ENCODE measurements at places on chromosomes 1 and 21.

DNA sequence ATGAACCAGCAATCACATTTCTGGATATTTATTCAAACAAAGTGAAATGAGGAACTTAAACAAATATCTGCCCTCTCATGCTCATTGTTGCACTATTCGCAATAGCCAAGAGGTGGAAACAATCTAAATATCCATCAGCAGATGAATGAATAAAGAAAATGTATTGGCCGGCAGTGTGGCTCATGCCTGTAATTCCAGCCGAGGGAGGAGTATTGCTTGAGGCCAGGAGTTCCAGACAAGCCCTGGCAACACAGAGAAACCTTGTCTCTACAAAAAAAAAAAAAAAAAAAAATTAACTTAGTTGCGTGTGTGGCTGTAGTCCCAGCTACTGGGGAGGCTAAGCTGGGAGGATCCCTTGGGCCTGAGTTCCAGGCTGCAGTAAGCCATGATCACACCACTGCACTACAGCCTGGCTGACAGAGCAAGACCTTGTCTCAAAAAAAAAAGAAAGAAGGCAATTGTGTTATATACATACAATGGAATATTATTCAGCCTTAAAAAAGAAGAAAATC lies 191.4 kb downstream of the AKT3 start:
- no peak for DNase-seq

DNA sequence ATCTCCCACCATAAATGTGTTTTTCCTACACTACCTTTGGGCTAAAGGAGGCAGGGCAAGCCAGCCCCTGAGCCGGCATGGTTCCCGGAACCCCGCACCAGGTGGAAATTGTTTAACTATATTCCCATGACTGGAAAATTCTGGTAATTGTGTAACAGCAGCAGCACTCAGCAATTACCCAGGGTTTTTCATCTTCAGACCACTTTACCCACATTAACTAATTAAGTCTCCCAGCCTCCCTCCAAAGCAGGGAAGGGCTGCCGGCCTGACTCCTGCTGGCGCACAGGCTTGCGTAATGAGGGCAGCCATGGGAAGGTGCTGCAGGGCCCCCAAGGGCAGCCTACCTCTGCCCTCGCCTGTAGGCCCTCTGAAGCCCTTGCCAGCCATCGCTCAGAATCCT lies 140.7 kb upstream of the VAMP3 start:
- DNase-seq = no peak

- no peak for DNase-seq
Observed at GRCh38 chr1:78078358-78078757, 32.6 kb downstream of the GIPC2 start.

DNA sequence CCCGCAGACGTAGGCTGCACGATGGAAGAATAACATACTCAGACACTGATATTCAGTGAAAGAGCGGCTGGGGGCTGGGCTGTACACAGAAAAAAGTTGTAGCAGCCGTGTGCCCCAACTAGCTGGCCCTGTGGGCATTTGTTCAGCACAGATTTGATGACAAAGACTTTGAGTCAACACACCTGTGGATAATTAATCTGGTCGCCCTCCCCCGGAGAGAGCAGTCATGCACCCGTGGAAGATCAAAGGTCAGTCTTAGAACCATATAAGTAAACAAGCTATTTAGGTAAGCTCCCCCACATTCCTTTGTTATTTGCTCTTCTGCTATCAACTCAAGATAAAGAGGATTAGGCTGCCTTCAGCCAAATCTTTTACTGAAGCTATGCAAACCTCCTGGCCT lies 148.4 kb upstream of the HMCN1 start:
- DNase-seq = no peak

DNA sequence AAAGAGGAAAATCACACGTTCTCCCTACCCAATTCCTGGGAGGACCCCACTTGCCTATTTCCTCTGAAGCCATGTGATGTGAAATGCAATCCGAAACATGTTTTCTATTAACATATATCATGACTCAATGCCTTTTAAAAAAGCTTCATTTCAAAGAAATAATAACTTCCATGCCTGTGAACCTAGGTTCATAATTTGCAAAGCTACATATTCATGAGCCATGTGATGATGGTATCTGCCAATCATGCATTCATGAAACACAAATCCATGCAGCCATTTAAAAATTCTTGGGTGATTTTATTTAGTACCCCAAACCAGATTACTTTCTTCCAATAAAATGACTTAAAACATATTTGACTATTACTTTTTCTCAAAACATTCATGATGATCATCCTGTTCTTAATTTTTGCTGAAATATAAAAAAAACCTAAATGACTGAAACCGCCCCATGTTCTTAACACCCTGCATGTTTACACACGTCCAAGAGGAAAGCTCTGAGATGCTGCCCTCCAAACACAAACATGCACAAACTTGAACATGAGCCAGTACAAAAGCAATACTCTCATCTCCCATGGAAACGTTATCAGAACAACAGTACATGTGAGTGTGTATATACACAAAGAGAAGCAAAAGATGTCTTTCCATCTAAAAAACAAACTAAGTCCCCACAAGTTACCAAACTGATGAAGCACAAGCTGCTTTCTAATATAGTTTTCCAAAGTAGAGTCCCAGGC lies 140.1 kb downstream of the TGFBR3 start:
- DNase-seq = no peak

DNA sequence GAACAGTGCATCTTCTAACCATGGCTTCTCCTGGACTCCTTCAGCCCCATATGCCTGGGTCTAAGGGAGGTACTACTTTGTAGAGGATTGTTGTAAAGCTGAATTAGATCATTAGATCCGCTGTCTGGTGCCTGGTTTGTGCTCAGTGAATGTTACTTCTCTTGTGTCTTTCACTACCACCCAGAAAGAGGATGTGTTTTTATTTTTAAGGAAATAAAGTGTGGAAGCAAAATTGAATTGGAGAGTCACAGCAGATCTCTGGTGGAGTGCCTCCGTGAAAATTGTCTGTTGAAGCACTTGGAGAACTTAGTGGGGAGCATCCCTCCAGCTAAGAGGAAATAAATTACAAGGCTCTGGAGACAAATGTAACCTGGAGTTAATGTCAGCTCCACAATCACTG lies 101.8 kb upstream of the ARTN start:
- DNase-seq = no peak

GRCh38 chr1:98384461-98385141 lies 276.9 kb upstream of the SNX7 start:
- DNase-seq = peak; percentile 50

DNA sequence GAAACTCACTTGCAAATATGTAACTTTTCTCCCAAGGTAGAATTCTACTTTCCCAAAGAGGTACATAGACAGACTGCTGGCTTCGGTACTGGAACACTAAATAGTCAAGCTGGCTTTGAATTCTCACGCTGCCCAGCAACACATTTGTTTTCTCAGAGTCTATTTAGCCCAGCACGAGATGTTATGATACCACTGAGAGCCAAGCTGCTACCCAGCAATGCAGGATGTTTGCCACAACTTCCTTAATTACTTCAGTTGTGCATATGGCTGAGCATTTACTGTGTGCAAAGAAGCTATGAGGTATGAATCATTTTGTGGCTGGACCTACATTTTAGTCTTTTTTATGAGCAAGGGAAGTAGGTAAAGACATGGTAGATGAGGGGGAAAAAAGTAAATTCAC lies 793.2 kb downstream of the PLA2G4A start:
- DNase-seq = no peak

GRCh38 chr1:186710696-186711095 lies 30.5 kb upstream of the PTGS2 start:
- DNase-seq = no peak

DNA sequence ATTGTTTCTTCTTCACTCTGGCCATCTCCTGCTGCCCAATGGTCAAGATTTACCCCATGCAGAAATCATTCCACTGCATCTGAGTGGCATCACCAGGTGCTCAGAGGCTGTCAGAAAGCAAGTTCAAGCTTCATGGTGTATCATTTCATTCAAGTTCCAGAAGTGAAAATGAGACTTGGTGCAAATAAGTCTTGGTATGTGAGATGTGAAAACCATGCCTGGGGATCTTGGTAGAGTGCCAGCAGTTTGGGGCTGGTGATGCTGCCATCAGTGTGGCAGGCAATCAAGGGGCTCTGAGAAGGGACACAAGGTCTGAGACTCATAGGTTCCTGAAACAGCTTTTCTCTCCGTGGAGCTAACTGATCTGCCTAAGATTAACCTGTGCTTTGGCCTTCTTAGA lies 52.0 kb downstream of the CD2 start:
- no peak for DNase-seq

DNA sequence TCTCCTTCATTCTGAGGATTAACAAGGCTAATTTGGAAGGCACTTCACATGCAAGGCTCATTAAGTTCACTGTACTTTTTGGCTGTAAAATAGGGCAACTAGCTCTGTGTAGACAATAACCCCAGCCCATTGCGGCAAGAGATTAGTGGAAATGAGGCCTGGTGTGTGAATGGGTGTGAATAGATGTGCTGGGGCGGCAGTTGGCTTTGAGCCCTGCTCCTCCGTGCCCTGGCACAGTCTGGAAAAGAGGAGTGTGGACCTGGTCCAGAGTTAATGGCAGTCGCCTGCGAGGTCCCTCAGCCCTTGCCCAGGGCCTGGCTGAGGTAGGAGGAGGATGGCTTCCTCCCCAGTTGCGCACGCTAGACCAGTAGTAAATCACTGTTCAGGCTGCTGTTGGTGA lies 4.8 kb downstream of the KISS1 start:
- DNase-seq = no peak

DNA sequence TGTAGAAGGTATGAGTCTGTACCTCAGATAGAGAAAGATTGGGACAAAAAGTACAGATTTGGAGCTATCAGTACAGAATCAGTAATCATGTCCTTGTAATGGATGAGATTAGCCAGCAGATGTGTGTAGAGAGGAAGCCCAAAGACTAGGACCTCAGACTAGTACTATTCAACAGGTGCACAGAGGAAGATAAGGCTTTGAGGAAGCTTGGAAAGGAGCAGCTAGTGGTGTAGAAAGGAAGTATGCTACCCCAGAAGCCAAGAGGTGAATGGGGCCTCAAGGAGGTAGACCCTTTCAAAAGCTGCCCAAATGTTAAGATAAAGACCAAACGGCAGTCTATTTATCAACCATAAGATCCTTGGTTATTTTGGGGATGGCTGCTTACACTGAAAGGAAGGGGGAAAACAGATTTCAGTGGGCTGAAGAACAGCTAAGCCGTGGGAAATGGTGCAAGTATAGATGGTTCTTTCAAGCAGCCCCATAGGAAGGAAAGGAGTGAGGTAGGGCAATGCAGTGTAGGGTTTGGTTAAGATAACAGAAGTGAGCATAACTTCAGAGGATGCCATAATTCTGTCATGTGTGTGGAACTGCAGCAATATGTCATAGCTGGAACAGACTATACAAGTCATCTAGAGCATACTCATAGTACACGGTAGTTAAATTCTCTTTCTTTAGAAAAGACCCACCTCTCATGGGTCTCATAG lies 221.7 kb downstream of the HHIPL2 start:
- DNase-seq = no peak

DNA sequence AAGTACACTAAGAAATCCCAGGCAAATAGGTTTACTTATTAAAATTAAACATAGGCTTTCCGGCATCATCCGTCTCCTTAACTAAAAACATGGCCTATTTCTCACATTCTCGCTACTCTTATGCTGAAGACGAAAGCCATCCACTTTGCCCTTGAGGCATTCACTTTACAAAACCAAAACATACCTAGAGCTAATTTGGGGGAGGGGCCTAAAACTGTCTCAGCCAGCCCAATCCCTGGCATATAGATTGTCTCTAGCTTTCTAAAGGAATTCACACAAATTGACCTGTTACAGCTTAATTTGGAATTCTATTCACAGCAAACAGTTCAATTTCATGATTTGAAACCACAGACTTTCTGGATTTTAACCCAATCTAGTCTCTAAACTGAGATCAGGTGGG lies 34.8 kb downstream of the SLC35D1 start:
- DNase-seq = no peak

DNA sequence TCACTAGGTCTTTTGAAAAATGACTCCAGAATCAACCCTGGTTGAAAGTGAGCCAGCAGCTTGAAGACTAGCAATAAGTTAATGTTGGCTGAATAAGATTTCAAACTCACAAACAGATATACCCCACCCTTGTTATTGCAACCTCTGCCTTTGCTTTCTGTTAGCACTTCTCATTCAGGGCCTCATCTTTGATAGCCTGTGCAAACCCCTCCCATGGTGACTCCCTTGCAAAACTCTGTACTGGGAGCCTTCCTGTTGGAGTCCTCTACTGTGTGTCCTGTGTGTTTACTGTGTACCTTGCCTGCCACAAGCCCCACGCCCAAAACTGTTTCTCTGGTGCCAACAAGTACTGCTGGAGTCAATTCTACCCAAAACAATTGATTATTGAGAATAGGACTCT lies 50.2 kb downstream of the ZNF678 start:
- no peak for DNase-seq

DNA sequence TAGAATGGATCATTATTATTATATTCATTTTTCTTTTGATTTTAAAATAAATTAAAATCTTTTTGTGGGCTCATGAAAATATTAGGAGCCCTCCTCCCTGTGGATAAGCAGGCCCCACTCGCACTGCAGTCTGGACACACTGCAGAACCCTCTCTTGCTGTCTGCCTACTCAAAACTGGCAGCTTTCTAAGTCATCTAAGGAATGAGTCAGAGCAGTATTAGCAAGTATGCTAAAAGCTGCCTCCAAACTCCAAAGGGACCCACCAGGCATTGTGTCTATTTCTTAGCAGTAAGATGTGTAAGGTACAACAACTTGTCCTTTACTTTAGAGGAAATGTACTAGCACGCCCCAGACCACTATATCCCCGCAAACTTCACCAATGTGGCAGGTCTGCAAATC lies 108.8 kb downstream of the SYF2 start:
- DNase-seq = no peak

DNA sequence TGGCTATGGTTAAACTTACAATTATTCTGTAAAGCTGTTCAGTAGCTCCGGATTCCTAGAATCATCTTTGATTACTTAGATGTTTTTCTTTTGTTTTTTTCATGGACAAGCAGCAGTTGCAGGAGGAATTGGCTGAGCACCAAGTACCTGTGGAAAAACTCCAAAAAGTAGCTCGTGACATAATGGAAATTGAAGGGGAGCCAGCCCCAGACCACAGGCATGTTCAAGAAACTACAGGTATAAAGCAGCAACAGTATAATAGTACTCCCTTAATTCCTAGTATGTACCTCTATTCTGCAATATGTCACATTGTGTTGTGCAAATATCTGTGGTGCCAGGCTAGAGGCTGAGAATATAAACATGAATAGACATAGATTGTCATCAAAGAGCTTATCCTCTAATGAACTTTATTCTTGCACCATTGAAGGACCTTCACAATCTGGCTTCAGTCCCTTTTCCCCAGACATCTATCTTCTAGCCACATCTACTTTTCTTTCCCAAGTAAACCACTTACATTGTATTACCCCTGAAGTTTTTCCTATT lies 132.3 kb upstream of the BMP8A start:
- DNase-seq = no peak

- no peak for DNase-seq
Observed at GRCh38 chr21:37047079-37047478, 25.8 kb downstream of the PIGP start.

- peak; percentile 35 for DNase-seq
Observed at GRCh38 chr1:98034505-98034904, 113.7 kb upstream of the DPYD start.

DNA sequence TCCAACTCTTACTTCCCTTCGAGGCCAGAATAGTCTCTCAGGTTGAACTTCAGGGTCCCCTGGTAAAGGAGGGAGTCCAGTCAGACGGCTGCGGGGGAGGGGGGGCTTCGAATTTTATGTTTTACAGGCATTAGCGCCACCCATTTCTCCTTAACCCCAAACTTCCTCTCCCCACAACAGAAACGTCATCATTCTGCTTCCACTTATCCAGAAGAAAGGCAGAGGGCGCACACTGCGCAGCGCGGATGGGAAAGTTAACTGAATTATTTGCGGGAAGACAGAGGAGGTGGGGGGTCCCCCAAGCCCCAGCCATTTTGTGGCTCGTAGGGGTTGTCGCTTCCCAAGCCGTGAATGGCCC lies 529 bp upstream of the PRMT2 start:
- DNase-seq = peak; percentile 90
